Epithelial cell of proximal tubule (primary cell): ENCODE measurements at places on chromosomes 5 and 9.

DNA sequence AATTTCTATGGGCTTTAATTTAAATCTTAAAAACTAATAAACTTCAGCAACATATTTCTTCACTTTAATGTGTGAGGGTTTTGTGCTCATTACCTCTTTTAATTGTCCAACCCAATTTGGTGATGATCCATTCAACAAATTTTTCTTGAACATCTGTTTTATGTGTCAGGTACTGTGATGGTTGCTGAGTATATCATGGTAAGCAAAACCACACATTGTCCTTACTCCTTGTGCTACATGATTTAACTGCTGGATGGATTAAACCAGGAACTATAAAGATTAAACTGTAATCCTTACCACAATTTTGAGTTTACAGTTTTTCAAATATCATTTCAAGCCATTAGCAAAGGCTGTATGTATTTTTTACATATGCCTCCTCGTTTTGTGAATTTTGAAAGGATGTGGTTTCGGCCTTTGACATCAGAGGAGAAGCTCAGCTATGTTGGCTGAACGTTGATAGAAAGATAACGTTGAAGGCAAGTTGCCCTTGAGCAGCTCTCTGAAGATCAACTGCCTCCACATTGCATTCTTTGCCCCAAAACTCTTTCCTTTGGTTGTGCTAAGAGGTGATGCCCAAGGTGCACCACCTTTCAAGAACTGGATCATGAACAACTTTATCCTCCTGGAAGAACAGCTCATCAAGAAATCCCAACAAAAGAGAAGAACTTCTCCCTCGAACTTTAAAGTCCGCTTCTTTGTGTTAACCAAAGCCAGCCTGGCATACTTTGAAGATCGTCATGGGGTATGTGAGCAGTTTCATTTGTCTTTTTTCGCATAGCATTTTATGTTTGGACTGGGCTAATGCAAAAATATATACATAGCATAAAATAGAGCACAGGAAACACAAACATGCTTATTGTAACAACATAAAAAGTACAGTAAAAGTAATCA lies at the start of gene ITK:
TSS of gene ITK (plus strand) at position 467 of the 891 bp plus-strand sequence. CDS start at position 605, 138 bp downstream.
- DNase-seq = no peak

DNA sequence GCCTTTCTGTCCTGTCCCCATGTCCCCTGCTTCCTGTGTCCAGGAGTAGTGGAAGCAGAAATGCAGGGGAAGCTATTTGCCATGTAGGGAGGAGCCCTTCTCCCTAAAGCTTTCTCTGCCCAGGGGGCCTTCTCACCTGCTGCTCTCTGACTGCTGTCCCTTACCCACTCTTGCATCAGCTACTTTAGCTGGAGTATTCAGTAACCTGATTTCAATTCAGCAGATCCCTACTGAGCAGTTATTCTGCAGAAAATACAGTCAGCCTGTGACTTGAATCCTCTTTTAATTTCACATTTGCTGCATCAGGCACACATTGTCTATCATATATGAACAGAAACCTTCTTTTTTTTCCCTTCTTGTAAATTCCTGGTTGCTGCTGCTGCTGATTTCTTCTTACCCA lies 90.4 kb downstream of the MVB12B start:
- DNase-seq = no peak

- DNase-seq = peak; percentile 67
These were observed 9.5 kb upstream of the C9 start for GRCh38 chr5:39373791-39374190.

DNA sequence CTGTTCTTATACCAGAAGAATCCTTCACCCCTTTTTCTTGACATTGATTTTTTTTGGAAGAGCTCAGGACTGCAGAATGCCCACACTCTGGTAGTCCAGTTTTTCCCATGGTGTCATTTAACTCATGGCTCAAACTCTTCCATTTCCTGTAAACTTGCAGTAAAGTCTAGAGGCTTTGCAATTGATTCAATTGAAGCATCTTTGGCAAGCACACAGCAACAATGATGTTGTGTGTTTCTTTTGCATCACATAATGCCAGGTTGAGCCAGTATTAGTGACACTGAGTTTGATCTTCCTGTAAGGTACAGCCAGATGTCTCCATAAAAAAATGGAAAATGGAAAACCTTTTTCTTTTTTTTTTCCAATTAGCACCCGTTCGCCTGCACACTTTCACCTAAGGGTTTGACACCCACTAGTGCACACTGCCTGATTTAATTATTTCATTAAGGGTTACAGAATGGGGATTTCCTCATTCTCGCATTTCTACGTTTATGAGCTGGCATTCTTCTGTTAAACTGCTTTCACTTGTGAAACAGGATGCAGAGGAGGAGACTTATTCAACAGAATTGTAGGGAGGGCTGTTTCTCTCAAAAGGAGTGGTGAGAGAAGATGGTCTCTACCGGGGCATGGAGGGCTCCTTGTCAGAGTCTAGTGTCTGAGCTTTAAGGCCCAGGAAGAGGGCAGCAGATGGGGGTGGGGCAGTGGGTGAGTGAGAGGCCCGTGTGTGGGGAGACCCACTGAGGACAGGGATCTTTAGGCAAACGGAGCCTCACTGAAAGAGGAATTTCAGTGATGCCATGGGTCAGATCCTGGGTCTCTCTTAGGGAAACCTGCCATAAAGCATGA lies 2.2 kb upstream of the S1PR3 start:
- peak; percentile 70 for DNase-seq

DNA sequence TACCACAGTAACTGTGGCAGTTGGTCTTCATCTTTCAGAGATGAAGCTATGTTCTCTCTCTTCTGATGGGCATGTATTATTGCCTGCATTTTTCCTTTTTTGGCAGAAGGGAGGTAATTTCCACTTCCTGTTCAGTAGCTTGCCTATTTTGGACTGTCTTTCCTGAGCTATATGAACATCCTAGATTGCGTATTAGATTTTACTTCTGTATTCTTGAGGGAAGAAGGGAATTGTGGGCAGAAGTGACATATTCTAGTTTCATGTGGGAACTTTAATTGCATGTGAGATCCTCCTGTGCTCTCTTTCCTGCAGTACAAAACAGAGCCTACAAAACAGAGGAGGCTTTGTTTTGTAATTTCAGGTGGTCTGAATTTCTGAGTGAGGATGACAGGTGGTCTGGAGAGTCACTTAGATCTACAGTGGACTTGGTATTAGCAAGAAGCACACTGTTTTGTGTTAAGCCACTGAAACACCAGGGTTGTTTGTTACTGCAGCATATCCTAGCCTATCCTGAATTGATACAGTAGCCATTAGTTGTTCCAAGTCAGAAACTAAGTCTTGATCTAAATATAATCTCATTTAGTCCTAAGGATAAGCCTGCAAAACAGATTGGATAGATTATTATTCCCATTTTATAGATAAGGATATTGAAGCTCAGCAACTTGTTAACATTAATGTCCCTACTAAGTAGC lies 68.1 kb downstream of the AOPEP start:
- DNase-seq = no peak

- DNase-seq = no peak
These were observed 113.2 kb downstream of the EGFLAM start for GRCh38 chr5:38371596-38371995.
